RPMI8226 (cell line): ENCODE measurements at places on chromosomes 6 and 20.

DNA sequence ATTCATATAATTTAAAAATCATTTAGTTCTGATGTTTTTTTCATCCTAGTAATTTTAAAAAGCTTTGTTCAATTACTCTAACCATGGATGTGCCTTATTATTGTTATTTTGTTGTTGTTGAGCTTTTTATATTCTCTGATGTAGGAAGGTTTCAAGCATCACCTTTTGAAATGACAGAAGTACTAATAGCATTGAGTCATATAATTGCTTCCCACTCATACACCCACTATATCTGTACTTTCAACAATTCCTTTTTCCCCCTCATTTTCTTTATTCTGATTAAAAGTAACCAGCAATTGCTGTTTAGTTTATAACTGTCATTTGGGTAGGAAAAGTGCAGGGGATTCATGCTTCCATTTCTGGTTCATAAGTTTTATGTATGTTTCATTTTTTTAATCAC lies 38.6 kb downstream of the DNAH8 start:
- DNase-seq, result no peak

DNA sequence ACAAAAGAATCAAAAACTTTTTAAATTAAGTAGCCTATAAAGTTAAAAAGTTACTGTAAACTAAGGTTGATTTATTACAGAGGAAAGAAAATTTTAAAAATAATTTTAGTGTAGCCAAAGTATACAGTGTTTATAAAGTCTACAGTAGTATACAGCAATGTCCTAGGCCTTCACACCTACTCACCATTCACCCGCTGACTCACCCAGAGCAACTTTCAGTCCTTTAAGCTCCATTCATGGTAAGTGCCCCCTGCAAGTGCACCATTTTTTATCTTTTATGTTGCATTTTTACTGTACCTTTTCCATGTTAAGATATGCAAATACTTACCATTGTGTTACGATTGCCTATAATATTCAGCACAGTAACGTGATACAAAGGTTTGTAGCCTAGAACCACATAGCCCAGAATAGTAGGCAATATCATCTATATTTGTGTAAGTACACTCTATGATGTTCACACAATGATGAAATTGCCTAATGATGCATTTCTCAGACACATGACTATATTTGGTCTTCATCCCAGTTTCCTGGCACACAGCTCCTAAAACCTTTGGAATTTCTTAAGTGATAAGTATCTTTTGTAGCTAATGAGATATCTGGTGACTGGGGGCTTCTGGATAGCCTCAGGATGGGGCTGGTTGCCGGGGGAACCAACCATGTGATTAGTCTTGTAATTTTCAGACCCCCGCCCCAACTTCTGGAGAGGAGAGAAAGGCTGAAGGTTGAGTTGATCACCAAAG lies 111.0 kb downstream of the MRPL14 start:
- no peak for DNase-seq

DNA sequence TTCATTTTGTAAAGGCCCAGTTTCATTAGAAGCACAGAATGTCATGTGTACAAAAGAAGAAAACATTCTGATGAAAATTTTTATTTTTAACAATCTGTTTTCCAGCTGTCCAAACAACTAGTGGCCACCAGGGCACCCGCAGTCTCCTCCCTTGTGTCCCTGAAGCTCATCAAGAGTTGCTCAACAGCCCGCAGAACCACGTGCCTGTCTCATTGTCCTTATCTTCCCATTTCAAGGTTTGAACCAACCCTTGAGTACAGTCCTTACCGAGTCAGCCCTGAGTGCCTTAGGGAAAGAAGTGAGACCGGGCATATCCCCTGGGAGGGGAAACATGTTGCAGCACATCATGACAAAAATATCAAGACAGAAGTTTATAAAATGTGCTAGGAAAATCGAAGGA lies 15.9 kb upstream of the ZNF133 start:
- DNase-seq, result no peak

GRCh38 chr6:147322299-147323162 lies 118.3 kb downstream of the STXBP5 start:
- DNase-seq, result no peak

DNA sequence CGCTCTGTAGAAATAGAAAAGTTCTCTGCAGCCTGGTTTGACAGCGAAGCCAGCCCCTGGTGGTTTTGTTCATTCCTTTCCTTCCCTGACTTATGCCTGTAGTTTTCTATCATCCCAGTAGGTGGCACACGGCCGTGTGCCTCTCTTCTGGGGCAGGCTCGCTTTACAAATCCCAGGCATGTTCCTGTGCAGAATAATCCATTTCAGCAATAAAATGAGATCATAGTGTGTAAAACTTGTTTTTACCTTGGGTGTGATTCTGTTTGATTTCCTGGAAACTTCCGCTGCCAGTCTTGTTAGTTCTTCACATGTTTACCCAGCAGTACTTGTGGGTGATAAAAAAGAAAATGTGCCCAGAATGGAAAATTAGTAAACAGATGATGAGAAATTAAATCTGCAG lies 7.4 kb upstream of the INSM1 start:
- DNase-seq, result peak; percentile 70

DNA sequence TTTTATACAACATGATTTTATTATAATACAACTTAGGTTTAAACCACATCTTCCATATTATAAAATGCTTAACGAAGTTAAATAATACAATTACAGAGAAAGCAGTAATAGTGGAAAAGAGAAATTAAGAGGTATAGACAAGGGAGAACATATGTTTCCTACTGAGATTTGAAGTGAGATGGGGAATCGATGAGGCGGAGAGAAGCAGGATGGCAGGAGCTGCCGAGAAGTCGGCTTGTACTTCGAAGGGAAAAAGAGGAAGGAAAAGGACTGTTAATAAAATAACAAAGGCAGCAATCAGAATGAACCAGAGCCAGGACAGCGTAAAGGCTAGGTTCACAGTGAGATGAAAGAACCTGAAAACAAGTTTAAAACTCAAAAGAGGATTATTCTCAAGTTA lies 15.4 kb downstream of the FBXL4 start:
- no peak for DNase-seq

DNA sequence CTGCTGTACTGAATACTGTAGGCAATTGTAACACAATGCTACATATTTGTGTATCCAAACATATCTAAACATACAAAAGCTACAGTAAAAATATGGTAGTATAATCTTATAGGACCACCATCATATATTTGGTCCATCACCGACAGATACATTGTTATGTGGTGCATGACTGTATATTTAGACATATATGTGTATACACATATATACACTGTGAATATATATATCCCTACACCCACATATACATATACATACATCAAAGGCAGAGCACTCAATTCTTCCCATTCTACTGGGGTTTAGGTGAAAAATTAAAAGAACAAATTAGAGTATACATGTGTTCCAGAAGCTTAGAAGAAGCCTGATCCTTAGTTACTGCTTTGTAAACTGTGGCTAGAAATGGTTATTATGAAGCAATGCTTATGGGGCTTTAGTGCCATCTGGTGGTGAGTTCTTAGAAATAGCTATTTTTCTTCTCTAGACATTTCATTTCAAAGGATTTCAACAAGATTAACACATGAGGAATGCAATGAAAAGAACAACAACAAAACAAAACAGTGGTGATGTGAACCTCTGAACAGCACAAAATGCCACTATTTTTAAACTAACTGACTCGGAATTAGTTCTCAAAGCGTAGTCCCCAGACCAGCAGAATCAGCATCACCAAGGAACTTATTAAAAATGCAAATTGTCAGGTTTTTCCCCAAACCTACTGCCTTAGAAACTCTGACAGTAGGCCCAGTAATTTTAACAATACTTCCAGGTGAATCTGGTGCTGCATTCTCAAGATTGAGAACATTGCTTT lies 38.0 kb downstream of the PKHD1 start:
- peak; percentile 45 for DNase-seq

GRCh38 chr6:36917541-36918193 lies 31.9 kb downstream of the C6orf89 start:
- no peak for DNase-seq

DNA sequence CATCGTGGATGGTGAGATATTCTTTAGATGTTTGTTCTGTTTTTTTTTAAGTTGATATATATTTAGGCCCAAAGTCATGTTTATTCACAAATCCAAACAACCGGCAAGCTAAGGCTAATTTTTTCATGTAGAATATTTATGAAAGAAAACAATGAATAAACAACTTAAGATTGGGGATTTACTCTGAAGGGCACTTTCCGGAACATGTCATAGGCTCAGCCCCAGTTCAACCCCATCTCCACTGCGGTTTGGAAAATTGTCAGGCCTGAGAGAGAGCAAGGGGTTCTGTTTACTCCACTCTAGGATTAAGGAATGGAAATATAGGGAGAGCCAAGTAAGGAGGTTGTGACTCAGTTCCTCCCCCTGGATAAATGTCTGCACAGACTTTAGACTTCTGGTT lies 18.3 kb downstream of the RPS6KA2 start:
- no peak for DNase-seq

DNA sequence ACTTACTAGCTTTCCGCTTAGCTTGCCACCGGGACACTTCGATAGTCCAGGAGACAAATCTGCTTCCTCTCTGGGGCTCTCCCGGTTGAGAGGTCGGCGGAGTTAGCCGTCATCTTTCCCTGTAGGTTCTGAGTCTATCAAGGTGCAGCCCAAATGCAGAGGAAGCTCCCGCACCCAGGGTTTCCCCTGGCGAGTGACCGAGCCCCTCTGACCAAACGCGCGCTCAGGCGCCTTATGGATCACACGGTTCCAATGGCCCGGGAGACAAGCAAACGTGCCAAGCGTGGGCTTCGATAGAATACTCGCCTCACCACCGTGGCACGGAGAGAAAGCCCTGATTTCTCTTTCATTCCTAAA lies 15.8 kb upstream of the FOXC1 start:
- DNase-seq, result no peak

- DNase-seq, result peak; percentile 15
Measured at GRCh38 chr6:70684794-70685493, 17.3 kb downstream of the SMAP1 start.
